ENCODE measurements at places on chromosomes 5 and 9. TPM values are rescaled to one million over a fixed set of nuclear protein-coding genes. Genes with fewer than 3 reads are reported as not detected.

Gene SH3RF2
- total RNA-seq: 2.9 TPM

Gene HAPLN1
- total RNA-seq: not detected

Gene SPATA31E1
- not detected for total RNA-seq

Gene SURF1
- total RNA-seq: 42.9 TPM

Gene ADAMTS16
- total RNA-seq: 1.4 TPM

Gene ZNF454
- total RNA-seq: not detected

Gene HABP4
- total RNA-seq: 15.9 TPM

Gene CDC23
- 25.5 TPM for total RNA-seq

Gene MPDZ
- 12.3 TPM for total RNA-seq

Gene SHISAL2B
- total RNA-seq: not detected

Gene F12
- total RNA-seq: 25.7 TPM

Gene OR13C4
- not detected for total RNA-seq

Gene ANKRD31
- not detected for total RNA-seq

Gene ARL15
- total RNA-seq: 3.8 TPM

Gene ELAVL2
- total RNA-seq: not detected

Gene ALDOB
- not detected for total RNA-seq

Gene CNTLN
- 6.0 TPM for total RNA-seq

Gene REEP2
- 7.1 TPM for total RNA-seq

Gene PCDHGA3
- not detected for total RNA-seq

Gene IFNA10
- not detected for total RNA-seq

Gene CER1
- not detected for total RNA-seq

Gene FBXW5
- 62.7 TPM for total RNA-seq

Gene INSL4
- total RNA-seq: 15.8 TPM

Gene IL5
- not detected for total RNA-seq

Gene DNM1
- total RNA-seq: 89.0 TPM

Gene IRGM
- not detected for total RNA-seq

Gene TRIM23
- 6.2 TPM for total RNA-seq

Gene SPATA31A3
- not detected for total RNA-seq

Gene SPEF2
- 1.7 TPM for total RNA-seq

Gene SHC3
- 0.34 TPM for total RNA-seq
